ENCODE measurements at places on chromosomes 3 and 15. TPM values are rescaled to one million over a fixed set of nuclear protein-coding genes. Genes with fewer than 3 reads are reported as not detected.

The CCDC66 gene
- total RNA-seq: 23.5 TPM

The PLS1 gene
- total RNA-seq: 6.9 TPM

The HTR3C gene
- total RNA-seq: not detected

The RCCD1 gene
- 18.4 TPM for total RNA-seq

The TMC3 gene
- total RNA-seq: not detected

The CCR3 gene
- not detected for total RNA-seq

The GOLGA6A gene
- total RNA-seq: not detected

The MKRN2OS gene
- total RNA-seq: not detected

The CLDN16 gene
- total RNA-seq: not detected
